ENCODE measurements at places on chromosomes 12 and 14. TPM values are rescaled to one million over a fixed set of nuclear protein-coding genes. Genes with fewer than 3 reads are reported as not detected.

Gene KITLG
- total RNA-seq = 53.8 TPM

Gene KCNJ8
- not detected for total RNA-seq

Gene PPP1R36
- 0.34 TPM for total RNA-seq

Gene AICDA
- total RNA-seq = not detected
